ENCODE measurements at places on chromosomes 2 and 18.

DNA sequence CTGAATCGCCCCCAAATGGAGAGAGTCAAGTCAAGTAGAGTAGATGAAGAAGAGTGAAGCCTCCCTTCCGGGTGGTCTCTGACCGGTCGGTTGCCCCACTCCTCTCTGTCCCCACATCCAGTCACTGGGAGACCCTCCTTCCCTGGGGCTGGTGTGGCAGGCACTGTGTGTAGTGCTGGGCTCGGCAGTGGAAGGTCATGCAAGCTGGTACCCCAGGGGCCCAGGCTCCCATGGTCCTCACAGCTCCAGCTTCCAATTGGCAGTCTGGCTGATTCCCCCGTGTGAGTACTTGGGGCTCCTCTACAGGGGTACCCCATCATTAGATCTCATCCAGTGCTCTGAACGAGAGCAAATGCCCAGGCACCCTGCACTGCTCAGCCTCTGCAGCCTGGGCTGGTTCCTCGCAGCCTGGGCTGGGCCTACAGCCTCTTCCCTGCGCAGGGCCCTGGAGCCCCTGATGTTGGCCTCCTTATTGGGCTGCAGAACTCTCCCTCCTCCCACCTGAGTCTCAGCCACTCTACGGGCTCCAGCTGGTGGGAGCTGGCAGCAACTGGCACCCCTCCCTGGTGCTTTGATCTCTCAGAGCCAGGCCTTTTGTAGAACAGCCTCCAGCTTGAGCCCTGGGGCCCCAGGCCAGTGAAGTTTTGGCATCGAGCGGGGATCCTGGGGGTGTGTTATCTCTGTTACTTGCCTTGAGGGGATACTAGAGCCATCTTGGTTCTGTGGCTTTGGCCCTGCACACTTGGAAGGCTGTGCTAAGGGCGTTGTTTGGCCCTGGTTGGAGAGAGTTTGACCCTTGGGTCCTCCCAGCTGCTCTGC lies 187.8 kb upstream of the HDAC4 start:
- DNase-seq = no peak

DNA sequence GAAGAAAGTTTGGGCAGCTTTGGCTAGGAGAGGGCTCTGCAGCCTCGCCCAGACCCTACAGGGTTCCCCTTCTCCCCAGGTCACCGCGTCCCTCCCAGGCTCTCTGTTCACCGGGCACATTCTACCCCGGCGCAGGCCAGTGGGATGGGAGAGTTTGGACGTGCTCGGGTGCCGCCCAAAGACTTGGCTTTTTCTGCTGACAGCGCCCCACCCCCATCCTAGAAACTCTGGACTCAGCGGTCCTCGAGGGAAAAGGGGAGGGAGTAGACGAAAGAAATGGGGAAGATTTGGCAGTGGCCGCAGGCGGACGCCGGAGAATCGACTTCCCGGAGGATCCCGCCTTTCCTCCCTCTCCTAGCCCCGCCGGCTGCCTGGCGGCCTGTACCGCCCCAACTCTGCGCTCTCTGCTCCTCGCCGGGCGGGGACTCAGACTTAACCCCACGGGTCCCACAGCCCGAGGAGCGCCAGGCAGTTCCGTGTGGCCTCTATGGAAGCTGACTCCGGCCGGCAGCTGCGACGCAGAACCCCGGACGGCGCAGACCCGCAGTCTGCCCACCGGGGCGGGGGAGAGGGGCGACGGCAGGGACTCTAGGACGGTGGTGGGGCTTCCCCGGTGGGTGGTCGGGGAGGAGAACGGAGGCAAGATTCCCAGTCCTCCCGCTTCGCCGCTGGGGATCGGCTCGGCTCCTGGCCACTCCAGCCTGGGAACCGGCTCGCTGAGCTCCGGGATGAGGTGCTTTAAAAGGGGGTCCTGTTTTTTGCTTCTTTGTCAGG lies 863 bp upstream of the SIX2 start:
- DNase-seq = no peak

- no peak for DNase-seq
These were observed 55.9 kb upstream of the HPCAL1 start for GRCh38 chr2:10246831-10247230.

- DNase-seq = no peak
These were observed 20.1 kb upstream of the NFATC1 start for GRCh38 chr18:79375441-79376154.

GRCh38 chr2:110900191-110900590 lies 167.8 kb downstream of the ACOXL start:
- no peak for DNase-seq

GRCh38 chr2:71277147-71277475 lies 50.2 kb upstream of the PAIP2B start:
- DNase-seq = no peak

DNA sequence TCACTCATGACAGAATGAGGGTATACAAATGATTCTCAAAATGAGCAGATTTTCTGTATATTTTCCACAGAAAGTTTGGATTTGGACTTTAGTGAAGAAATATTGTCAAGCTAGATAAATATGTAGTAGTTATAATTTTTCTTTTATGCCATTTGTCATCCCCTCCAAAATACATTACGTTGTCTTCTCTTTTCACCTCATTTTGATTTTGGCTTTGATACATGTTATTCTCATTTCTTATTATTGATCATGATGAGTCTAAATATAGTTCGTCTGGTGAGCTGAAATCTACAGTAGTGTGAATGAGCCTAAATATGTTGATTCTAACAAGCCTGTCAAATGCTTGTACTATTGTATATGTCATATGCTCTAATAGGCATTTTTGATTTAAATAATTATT lies 12.3 kb downstream of the DDX1 start:
- DNase-seq = no peak

- DNase-seq = no peak
These were observed 229.7 kb downstream of the ANKRD36B start for GRCh38 chr2:97359861-97360584.

- no peak for DNase-seq
These were observed 360.2 kb downstream of the SETBP1 start for GRCh38 chr18:45040879-45041278.

DNA sequence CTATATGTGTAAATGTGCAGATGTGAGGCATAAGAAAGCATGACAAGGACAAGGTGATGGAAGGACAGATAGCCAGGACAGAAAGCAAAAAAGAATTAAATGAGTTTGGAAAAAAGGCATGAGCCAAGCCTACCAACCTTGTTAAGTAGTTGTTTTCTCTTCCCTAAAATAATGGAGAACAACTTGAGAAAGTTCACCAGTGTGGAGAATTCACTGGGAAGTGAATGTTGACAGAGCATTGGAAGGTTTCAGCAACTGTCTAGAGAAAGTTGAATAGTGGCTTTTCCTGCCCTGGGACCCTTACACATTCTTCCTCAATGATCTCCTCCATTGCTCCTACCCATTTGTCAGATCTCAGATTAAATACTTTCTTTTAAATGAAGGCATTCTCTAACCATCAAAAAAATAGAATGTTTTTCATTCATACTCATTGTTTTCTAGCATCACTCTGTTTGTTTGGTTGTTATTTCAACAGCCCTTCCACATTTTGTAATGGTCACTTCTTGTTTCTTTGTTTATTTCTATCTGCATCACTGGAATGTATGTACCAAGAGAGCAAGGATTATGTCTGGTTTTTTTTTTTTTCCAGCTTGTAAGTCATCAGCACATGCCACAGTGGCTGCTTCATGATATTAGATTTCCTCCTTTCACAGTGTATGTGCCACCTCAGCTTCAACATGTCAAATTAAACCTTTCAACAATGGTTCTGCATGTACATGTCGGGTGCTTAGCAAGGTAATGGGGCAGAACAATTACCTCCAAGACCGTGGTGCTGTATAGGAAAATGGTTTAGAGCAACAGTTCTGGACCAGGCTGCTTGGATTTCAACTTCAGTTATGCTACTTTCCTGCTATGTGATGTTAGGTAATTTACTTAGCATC lies 586.0 kb upstream of the VRK2 start:
- DNase-seq = no peak

- no peak for DNase-seq
These were observed 102.1 kb upstream of the PGAP1 start for GRCh38 chr2:197028633-197029032.

- DNase-seq = no peak
These were observed 631 bp downstream of the RPL31 start for GRCh38 chr2:101002562-101003277.

DNA sequence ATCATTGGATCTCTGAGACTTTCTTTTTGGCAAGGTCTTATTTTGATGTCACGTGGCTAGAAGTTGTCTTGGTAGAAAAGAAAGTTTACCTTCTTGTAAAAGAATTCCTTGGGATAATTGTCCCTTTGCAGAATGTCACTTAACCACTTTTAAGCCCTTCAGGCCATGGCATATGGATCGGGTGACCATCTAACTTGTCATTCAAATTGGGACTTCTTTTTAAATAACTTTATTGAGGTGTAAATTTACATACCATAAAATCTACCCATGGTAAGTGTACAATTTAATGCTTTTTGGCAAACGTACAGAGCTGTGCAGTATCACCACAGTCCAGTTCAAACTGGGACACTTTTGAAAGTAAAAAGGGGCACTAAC lies 24.6 kb downstream of the ARMC9 start:
- no peak for DNase-seq

DNA sequence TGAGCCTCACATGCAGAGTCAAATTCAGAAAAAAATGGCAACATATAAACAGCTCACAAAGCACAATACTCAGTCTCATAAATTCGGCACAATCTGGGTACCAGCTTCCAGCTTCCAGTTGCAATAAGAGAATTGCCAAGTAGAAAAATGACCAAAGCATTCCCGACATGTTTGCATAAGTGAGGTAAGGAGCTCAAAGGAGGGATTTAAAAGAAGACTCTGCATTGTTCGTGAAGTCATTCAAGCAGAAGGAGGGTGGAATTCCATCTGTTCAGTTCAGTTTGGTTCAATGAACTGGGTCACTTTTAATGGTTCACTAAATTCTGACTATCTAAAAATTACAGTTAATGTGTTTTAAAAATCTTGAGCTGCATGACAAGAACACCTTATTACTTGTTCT lies 106.7 kb upstream of the KLHL14 start:
- DNase-seq = no peak

DNA sequence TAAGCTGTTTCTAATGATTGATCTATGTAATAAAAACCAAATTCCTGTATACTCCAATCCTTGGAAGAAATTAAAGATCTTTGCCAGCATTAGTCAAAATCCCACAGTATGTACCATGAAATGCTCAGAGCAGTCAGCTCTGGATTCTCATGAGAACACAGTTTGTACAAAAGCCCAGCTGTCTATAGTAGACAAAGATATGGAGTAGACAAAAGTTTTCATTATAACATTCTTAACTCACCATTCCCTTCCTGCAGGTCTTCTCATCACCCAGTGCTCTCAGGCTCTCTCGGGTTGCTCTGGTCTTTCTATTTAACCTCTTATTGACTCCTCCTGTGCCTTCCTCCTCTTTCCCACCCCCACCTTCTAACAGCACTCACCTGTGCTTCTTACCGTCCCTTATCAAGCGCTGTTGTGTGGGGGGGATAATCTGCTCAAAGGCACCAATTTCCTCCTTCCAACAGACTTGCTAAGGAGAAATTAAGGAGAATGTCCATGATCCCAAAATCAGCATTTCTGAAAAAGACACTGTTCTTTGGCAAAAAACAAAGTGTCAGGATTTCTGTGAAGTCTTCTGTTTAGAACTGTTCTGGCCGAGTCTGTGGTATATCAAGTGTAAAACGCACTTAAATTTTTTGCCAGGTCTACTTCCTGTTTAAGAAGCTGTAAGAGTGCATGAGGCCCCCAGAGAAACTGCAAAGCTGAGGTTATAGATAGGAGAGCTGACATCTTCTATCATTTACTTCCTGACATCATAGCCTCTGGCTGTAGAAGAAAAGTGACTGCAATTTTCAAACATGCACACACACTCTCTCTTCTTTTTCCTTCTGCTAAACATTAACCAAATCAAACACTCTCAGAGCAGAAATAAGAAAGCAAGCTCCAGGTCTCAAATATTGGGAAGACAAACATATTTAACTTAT lies 144.1 kb downstream of the EVA1A start:
- DNase-seq = no peak

DNA sequence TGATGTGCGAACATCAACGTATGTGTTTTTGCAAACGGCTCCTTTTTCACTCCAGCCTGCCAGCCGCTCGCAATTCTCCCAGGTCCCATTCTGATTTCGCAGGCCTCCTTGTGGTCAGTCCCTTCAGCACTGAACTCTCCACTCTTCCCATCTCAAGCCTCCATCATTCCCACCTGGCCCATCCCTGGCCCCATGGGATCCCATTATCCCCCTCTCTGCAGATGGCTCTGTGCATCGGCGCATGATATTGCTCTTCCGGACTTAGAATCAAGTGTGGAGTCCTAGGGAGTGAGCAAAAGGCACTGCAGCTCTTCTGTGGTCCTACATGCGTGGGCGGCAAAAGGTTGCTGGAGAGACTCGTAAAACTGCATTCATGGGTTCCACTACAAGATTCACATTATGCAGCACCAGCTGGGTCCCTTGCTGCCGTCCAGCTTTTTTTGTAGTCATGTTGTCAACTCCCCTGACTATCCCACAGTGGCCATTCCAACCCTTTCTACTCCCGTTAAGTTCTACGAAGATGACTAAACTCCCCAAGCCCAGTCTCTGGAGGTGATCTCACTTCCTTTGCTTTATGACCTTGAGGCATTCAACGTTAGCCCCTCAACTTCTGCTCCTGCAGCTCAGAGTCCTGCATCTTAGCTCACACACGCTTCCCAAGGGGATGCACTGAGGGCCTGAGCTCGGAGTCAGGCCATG lies 125.3 kb upstream of the NRP2 start:
- DNase-seq = no peak

- no peak for DNase-seq
These were observed 11.2 kb downstream of the CFAP210 start for GRCh38 chr2:169683054-169683424.

- no peak for DNase-seq
These were observed 57.3 kb upstream of the FAM117B start for GRCh38 chr2:202577250-202578183.

DNA sequence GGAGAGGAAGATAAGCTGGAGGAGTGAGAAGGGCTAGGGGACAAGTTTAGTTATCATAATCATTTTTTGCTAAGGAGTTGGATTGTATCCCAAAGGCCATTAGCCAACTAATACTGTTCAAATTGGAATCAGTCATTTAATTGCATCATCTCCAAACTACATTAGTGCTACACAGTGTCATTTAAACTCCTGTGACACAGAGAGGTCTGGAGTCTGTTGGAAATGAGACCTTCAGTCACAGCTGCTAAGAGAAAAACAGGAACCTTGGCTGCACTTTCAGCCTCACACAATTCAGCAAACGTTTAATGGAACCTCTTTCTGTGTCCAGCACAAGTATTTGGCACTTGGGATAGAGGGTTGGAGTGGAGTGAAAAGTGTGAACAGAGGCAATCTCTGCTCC lies 175.5 kb upstream of the MGAT5 start:
- DNase-seq = no peak

Measured in activated T-helper 1 cell treated with anti-CD3 and anti-CD28 coated beads, Interleukin-2, amount 50 U/mL, for 16 hours (primary cell).